ENCODE measurements at places on chromosomes 7 and 10.

- no peak for DNase-seq
Observed at GRCh38 chr7:151835636-151836035, 41.3 kb downstream of the PRKAG2 start.

GRCh38 chr7:84176716-84177115, 17.9 kb downstream of the SEMA3A start:
- no peak for DNase-seq

DNA sequence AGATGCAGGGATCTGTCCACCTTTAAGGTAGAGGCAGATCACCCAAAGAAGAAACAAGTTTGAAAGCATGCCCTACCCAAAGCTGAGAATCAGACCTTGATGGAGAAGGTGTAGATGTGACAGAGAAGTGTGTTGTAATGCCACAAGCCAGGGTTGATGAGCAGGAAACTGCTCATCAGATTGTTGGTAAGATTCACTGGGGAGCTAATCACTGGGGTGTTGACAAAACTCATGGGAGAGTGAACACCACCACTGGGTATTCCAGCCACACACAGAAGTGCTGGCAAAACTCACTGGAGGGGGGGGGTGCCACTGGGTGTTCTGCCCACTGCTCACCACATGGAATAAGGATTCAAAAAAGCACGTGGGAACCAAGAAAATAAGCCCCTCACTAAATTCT, 95.2 kb downstream of the IQUB start:
- no peak for DNase-seq

DNA sequence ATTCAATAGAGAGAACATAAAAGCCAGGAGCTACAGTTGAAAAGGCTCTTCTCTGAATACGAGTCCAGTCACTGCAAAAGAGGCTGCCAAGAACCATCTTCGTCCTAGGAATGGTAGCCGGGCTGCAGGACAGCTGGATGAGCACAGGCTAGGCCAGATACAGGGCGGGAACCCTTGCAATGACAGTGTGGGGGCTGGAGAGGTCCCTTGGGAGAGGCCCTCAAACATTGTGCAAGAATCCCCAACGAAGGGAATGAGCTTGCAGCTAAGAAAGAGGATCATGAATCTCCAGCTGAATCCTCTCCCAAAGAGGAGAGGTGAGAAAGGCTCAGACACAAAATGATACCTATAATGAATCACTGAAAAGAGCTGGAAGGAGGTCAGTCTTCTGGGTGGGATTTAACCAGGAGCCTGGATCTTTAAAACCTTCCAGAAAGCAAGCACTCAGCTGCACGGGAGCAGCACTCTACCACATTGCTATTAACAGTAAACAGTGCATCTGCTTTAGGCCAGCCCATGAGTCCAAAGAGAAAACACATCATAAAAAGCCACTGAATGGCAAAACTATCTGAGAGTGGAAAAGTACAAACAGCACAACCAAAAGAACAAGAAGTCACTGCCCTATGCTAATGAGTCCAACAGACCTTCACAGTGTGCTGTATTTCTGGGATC, 287.9 kb downstream of the TNS3 start:
- no peak for DNase-seq

DNA sequence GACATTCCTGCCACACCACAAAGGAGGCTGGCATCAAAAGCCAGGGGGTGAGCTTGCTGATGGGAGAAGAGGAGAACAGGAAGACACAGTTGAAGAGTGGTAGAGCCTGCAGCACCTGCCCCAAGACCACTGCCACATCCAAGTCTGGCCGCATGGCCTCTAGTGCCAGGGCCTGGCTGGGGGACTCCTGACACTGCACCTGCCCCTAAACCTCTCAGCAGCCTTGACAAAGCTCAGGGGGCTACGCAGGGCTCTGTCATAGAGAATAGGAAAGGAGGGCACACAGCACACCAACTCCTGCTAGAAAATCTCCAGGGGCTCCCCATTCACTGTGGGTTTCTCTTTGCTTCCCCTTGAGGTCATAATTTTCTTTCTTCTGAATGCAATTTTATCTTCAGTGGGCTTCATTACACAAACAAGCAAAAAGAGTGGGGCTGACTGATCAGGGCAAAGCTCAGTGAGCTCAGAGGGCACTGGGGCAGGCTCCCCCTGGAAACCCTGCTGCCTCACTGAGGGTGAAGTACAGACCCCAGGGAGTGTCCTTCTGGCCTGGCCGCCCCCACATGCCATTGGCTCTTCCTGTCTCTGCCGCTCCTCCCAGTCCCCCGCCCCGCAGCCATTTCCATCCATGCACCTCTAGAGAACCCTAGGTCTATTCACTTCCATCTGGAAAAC, 37.2 kb downstream of the VOPP1 start:
- no peak for DNase-seq

GRCh38 chr10:43453266-43453831, 16.4 kb downstream of the ZNF487 start:
- no peak for DNase-seq

DNA sequence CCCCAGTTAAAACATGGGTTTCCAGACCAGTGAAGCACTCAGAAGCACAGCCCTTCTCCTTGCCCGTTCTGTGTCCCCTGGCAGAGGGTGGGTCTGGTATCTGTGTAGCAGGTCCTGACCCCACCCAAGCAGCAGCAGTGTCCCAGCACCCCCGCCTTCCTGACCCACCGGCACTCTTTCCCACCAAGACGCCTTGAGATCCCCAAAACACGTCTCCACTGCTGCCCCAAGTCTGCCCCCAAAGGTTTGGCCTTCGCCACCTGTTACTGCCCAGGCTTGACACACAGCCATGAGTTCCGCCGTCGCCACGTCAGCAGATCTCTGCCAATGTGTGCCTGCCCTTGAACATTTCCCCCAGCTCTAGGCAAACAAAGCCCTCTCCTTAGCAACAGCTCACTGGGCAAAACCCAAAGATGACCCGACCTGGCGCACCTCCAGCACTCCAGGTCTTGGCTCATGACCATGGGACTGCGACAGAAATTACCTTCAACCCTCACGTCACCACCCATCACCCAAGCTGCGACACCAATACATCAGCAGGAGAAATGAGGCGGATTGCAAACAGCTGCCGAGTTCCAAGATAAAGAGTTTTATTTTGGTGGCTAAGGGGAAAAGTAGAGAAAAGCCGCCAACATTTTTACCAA, 75.6 kb downstream of the CTBP2 start:
- no peak for DNase-seq

GRCh38 chr10:73959484-73960243, 38.3 kb upstream of the VCL start:
- DNase-seq = no peak

DNA sequence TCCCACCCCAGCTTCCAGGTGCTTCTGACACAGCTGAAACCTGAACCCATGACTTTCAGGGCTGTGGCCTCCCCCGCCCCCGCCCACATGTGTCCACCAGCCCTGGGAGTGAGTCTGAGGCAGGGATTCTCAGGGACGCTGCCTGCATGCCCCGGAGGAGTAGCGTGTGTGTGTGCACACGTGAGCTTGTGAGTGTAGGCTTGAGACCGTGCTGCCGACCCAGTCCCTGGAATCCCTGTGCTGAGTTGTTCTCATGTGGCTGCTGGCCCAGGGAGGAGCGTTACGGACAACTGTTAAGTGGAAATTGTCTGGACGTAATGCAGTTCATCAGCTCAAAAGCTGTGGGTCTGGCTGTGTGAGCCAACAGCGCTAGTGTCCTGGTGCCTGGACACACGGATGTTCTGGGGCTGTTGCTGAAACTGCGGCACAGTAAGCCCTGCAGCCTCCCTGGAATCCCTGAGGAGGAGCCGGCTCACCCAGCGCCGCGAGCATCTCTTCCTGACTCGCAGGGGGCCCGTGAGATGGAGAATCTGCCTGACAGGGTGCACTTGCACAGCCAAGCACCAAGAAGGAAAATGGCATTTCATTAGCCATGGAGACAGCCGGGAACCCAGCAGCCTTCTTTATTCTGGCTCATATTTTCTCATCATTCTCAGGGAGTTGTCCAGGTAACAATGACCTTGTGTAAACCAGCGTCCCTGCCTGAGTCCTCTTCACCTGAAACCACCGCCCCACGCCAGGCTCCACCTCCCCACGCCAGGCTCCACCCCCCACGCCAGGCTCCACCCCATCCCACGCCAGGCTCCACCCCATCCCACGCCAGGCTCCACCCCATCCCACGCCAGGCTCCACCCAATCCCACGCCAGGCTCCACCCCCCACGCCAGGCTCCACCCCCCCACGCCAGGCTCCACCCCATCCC, 603.9 kb downstream of the PTPRN2 start:
- no peak for DNase-seq

DNA sequence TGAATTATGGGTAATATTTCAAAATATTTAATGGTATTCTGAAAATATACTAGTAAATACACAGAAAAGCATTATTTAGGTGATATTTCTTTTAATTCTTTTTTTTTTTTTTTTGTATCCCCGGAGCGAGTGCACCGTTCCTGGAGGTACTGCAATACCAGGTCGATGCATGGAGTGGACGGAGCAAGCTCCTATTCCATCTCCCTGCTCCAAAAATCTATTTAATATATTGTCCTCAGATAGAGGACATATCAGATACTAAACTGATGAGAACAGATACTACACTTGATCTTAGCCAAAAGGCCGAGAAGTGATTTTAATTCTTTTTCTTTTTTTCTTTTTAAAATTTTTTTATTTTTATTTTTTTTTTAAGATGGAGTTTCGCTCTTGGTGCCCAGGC, 10.8 kb downstream of the BTRC start:
- DNase-seq = no peak

DNA sequence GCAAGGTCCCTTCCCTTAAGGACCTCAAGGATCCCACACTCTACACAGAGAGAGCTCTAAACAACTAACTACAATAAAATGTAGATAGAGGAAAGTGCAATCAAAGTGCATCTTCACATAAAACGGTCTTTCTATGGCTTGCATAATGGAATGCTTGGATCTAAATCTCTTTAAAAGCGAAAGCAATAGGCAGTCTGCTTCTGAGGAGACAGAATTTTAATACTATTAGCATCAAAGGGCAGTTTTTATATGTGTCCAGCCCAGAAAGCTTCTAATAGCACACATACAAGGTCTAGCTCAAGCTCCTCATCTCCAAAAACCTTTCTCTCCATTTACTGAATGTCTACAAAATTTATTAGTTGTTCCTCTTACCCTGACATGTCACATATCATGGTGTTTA, 101.5 kb upstream of the C1GALT1 start:
- DNase-seq = no peak

DNA sequence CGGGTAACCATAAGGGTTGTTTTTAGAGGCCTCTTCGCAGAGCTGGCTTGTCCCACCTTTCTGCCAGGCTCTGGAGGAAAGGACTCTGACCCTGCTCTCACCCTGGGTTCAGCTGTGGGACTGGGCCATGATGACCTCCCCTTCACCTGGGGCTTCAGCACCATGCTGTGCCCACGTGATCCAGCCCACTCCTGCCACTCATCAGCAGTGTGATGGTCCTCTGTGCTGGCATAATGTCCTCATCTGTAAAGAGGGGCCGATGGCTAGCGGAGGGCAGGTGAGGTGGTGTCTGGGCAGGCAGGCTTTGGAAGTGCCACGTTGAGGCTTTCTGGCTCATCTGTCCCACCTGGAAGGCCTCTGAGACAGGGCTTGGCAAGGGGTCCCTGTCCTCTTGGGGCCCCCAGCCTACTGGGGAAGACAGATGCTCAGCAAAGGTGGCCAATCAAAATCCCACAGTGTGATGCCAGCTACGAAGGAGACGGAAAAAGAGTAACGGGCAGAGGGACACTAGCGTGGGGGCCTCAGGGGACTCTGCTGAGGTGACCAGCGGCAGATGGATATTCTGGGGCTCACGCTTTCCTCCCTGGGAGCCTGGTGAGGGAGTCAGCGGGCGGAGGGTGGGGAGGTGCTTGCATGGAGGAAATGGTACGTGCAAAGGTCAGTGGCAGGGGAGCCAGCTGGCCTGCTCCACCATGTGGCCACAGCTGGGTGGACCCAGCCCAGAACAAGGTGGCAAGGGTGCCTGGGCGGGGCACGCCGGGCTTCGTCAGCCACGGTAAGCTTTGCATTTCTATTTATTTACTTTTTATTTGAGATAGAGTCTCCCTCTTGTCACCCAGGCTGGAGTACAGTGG, 5.4 kb downstream of the LRWD1 start:
- no peak for DNase-seq

GRCh38 chr10:63889803-63890202, 368.6 kb downstream of the REEP3 start:
- DNase-seq = no peak

DNA sequence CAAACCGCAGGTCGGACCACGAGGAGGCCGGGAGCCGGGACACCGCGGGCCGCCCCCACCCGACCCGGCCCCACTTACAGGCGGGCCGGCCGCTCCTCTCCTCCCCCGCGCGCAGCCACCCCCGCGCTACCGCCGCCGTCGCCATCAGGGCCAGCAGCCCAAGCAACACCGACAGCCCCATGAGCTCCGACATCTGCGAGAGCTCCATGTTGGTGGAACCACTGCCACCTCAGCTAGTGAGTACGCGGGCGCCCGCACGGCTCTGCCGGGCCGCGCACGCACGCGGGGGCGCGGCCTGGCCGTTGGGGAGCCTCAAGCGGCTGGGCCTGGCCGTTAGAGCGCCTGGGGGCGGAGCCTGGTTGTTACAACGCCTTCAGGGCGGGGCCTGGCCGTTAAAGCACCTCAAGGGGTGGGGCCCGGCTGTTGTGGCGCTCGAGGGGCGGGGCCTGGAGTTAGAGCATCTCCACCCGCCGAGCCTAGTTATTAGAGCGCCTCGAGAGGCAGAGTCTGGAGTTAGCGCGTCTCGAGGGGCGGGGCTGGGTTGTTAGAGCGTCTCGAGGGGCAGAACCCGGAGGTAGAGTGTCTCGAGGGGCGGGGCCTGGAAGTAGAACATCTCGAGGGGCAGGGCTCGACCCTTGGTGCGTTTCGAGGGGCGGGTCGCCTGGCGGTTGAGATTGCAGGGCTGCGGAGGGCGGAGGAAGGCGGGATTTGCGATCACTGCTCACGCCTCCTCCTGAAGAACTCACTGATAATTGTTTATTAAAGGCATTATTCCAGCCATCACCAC, at the start of gene TBL2:
TBL2 (minus strand) TSS at position 238 of the 787 bp plus-strand sequence; CDS start at position 208, 30 bp downstream.
- peak; percentile 98 for DNase-seq

GRCh38 chr10:91591797-91592174, 41.1 kb downstream of the PPP1R3C start:
- no peak for DNase-seq

GRCh38 chr7:99835189-99835588, 7.4 kb downstream of the CYP3A43 start:
- no peak for DNase-seq

- DNase-seq = no peak
Observed at GRCh38 chr10:124447751-124448466, 1.9 kb downstream of the NKX1-2 start.

DNA sequence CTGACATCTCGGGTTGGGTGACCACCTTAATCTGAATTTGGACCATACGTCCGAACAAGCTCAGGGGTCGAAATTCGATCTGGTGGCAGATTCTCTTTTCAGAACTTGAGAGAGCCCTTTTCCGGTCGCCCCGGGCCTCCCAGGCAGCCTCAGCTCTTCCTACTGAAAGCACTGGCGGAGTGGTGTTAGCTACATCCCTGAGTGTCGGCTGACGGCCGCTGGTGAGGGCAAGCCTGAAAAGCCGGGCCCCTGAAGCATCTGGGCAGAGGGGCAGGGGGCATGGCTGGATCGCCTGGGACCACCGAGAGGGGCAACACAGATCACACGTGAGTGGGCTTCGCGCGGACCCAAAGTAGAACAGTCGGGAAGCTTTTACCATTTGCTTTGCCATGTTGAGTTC, 116.1 kb downstream of the SMURF1 start:
- no peak for DNase-seq

GRCh38 chr10:108465871-108466641, 1301.5 kb upstream of the SORCS1 start:
- no peak for DNase-seq
